ENCODE measurements at places on chromosomes 3 and 15.

GRCh38 chr3:16478516-16478915, 35.0 kb downstream of the RFTN1 start:
- no peak for DNase-seq

DNA sequence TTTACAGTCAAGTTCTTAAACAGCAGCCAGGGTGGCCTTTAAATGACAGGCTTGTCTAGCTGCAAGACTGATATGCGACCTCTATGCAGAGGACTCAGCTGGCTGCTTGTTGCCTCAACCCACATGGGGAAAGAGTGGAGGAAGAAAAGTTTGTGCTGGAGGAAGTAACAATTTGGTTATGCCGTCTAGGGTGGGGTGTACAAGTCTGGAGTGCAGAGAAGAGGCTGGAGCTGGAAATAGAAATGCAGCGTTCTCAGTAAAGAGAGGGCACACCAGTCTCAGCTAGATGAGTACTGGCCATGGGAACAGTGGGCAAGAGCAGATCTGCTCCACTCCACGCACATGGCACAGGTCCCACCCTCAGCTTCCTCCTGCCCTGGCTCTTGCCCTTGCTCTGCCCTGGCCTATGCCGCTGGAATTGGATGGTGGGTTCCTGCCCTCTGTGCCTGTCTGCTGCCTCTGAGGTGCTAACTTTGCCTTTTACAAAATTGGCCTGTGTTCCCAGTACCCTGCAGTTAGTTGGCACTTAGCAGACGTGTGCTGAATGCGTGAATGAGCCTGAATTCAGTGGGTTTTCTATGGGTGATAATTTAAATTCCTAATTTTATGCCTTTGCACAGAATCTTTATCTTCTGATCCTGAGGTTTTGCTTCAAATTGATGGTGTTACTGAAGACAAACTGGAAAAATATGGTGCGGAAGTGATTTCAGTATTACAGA, 59.7 kb upstream of the FURIN start:
- no peak for DNase-seq

DNA sequence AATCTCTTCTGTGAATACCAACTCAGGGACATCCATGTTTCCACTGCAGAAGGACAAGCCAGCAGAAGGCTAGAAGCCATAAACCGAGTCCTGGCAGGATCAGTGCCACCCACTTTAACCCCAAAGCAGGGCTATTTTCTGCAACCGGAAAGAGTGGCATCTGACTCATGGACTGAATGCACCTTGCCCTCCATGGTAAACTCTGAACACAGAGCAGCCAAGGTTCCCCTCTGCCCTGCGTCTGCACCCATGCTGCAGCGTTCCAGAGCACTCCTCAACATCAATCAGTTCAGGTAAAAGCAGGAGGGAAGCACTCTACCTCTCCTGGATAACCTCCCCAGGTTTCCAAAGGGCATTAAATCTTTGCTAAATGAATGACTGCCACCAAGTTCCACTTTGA, 801 bp upstream of the NGRN start:
- peak; percentile 28 for DNase-seq

DNA sequence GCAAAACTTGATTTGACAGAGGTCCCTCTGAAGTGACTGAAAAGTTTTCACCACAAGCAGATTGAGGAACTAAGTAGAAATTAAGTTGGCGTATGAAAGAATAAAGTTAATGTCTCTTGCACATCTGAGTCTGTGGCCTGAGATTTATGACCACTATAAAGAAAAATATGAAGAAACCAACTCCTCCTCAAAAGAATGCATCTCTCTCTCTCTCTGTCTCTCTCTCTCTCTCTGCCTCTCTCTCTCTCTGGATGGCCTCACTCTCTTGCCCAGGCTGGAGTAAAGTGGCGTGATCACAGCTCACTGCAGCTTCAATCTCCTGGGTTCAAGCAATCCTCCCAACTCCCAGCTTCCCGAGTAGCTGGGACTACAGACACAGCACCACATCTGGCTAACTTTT, 55.2 kb downstream of the RPL22L1 start:
- no peak for DNase-seq

GRCh38 chr15:61682891-61683735, 377.1 kb downstream of the VPS13C start:
- DNase-seq: no peak

DNA sequence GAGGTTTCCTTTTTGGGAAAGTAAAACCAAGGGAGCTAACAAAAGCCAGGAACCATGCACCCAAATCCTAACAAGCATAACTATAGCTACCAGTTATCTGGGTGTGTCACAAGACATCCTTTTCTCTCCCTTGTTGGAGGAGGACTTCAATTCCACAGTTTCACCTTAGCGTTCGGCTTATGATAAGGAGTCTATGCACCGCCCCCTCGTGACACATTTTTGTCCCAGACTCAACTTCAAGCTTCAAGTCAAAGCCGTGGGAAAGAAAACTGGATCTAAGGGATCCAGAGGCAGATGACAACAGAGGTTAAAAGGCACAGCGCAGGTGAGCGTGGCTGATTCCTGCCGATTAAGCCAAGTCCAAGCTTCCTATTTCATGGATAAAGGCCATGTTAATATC, 13.9 kb upstream of the FXR1 start:
- no peak for DNase-seq

- no peak for DNase-seq
These were observed 156.3 kb downstream of the HCN4 start for GRCh38 chr15:73212424-73212823.

GRCh38 chr3:156664831-156665178, 9.6 kb upstream of the TIPARP start:
- no peak for DNase-seq

DNA sequence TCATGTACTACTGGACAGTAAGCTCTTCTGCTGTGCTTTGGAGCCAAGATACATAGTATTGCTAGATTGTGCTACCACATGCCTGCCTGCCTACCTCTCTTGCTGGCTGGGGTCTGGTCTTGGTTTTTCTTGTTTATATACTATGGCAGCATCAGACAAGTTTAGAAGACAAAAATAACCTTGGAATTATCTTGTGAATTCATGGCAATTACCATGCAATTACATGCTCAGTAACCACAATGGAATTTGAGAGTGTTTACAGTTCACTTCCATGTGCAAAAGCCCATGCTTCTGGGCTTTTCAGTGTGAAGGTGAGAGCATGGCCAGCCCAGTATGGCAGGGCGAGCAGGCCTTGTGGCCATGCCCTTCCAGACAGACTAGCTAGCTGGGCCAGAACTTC, 48.0 kb upstream of the C15orf61 start:
- DNase-seq: no peak

- no peak for DNase-seq
These were observed 9.3 kb upstream of the IL1RAP start for GRCh38 chr3:190504354-190505125.

DNA sequence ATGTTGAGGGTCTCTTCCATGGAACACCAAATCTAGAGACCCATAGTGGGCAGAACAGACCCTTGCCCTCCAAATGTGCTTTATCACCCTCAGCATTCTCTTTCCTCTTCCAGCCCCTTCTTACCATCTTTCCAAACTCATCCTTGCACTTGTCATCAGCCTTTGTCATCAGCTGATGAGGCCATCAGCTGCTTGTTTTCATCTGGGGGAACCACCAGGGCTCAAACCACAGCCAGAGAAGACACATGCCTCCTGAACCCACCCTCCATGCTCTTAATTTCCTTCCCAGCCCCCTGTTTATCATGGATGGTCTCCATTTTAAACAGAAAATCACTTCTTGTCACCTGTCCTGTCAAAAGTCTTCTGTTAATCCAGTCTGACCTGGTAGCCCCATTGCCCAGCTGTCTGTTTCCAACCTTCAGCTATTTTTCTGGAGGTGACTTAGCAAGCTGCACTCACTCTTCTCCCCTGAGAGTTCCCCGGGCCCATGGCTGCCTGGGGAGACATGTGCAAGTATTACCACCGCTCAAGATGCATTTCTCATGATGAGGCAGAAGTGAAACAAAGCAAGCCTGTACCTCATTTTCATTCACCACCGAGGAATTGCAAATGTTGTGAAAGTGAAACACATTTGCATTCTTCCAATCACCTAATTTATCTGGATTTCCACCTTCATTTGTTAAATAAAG, 14.7 kb upstream of the SYNM start:
- no peak for DNase-seq

DNA sequence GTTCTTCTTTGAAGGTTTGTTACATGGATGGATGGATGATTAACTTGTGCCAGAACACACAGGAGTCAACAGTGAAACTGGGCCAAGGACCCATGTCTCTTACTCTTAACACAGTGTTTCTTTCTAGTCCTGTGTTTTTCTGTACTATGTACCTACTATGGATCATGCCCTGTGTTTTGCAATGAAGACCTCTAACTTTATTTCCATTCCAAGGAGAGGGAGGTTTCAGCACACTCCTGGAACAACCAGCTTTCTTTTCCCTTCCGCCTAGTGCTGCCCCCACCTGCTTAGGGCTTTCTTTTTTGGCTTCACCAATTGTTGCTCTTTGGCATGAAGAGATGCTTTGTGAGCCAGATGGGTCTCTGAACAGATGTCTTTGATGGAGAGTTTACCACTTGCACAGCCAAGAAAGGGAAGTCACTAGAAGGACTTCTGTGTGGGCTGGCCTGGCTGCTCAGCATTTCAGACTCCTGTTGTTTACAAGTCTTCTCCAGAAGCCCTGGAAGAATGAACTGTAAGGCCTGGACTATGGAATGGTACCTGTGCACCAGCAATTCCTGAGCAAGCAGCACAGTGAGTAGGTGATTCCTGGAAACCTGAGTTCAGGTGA, 44.5 kb downstream of the SNAPC5 start:
- DNase-seq: no peak

GRCh38 chr15:101138913-101139880, 112.7 kb downstream of the CHSY1 start:
- DNase-seq: no peak

GRCh38 chr3:73766599-73767381, 142.0 kb upstream of the PDZRN3 start:
- no peak for DNase-seq

DNA sequence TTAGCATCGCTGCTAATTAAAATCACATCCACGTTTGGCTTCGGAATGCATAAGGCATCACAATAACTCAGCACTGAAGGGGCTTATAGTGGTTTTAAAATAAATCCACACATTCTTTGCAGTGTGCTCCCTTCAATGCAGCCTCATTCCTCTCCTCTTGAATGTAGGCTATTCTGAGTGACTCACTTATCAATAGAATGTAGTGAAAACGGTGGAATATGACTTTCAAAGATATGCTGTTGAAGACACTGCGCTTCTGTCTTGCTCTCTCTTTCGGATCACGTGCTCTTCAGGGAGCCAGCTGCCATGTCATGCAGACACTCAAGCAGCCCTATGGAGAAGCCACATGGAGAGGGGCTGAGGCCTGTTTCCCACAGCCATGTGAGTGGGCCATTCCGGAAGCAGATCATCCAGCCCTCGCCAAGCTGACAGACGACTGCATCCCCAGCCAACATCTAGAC, 87.4 kb downstream of the CRYGS start:
- DNase-seq: no peak

DNA sequence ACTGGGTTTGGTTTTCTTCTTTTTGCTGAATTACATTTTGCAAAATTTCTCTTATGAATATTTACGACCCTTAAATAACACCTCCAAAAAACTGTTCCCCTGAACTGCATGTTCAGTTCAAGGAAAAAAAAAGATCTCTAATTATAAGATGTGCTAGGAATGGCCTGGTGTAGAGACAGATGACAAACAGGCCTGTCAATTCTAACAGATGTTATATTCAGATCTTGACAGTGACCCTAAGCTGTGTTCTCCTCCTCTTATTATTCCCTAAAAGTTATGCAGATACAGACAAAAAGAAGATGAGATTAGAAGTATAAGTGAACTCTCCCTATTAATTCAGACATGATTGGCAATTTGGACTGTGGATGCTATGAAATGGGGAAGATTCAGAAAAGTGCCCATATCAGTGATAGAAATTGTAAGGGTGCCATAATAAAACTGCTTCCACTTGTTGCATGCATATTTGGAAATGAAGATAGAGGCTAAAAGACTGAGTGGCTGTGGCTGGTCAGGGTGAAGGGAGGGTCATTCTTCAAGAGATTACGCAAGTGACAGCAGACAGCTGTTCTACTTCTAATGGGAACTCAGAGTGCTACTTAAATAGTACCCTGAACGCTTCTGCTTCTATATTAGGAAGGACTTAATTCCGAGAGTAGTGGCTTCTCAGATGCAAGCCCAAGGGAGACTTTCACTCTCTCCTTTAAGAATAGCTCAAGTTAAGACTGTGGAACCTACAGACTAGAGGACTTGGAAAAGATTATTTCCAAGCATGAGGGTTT, 75.5 kb downstream of the ADAMTS9 start:
- no peak for DNase-seq

GRCh38 chr15:67240235-67241131, 14.0 kb downstream of the AAGAB start:
- no peak for DNase-seq

GRCh38 chr3:178170698-178171535, 365.3 kb upstream of the KCNMB2 start:
- no peak for DNase-seq

- no peak for DNase-seq
These were observed 27.8 kb upstream of the NFKBIZ start for GRCh38 chr3:101821503-101821902.

DNA sequence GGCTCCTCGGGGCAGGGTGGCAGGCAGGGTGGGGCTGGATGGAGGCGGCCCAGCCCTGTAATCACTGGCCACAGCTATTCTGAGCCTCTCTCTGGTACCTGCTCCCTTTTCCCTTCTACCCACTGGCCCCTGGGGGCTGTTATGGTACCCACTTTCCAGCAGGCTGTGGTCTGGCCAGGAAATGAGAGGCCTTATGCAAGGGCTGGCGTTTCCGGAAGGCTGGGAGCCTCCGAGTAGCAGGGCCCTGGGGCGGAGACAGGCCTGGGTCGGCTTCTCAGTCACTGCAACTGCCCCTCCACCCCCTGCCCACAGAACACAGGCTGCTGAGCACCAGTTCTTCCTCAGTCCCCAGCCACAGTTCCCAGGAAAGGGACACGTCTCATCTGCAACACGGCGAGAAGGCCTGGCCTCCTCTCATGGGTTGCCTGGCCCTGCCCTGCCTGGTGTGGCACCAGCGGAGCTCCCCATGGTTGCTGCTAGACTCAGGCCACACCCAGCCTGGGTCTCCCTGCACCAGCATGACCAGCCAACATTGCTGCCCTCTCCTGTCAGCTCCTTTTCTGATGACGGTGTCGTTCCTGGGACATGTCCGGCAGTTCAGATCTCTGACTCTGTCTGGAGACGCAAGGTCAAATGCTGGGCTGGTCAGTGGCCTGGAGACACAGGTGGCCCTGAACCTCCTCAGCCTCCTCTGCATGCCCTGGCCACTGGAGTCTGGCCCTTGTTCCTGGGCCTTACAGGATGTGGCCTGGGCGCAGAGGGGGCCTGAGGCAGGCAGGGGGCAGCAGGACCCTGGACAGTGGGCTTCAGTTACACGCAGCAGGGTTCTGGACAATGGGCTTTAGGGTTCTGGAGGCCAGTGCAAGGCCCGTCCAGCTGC, 6.5 kb downstream of the CHST13 start:
- DNase-seq: no peak

All from activated naive CD8-positive, alpha-beta T cell treated with anti-CD3 and anti-CD28 coated beads, Interleukin-2, amount 50 U/mL, for 24 hours (primary cell).